ENCODE measurements at places on chromosomes 6 and 20. TPM values are rescaled to one million over a fixed set of nuclear protein-coding genes. Genes with fewer than 3 reads are reported as not detected.

DNA sequence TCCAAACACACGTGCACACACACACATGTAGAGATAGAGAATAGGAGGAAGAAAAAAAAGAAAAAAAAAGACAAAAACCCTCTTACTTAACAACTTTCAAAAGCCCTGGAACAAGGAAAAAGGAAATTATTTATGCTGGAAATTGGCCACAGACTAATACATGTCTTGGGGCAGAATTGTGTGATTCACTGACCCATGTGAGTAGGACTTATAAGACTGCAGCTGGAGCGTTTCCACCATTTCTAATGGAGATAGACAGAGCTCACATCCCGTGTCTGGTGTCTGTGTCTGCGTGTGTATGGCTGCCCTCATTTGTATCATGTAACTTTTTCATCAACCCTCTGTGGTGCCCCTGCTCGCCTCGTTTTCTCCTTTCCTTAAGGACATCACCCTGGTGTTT is 99.8 kb upstream of the PDE10A start:
- DNase-seq, result no peak

GRCh38 chr20:13684566-13685222 is 46.0 kb upstream of the TASP1 start:
- no peak for DNase-seq

DNA sequence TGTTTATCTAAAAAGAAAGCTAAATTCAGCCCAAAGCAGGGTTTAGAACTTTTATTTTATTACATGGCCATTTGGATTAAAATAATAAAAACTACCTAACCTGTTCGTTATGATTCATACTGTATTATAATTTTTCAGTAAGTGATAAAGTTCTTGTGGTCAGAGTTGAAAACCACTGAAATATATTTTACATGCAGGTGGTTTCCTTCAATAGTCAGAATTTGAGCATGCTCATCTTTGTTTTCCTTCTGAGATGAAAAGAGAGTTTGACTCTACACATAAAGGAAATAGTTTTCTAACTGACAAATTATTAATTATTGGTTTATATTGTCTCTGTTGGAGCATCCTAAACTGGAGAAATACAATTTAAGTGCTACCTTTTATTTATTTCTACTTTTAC is 114.0 kb upstream of the FKBP1C start:
- no peak for DNase-seq

DNA sequence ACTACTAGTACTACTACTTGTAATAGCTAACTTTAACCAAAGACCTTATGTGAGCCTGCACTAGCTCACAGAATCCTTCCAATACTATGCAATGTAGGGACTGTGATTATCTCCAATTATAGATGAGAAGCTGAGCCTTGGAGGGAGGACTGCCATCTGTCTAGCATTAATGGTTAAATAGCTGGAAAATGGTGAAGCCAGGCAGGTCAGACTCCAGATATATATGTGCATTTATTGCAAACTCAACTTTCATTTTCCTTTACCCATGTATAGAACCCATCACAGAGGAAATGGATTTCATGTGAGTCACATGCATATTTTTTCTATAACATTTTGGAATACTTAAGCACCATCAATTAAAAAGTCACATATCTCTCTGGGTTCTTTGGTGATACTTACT is 229.9 kb downstream of the BCAS1 start:
- no peak for DNase-seq

GRCh38 chr6:45835721-45836437 is 179.8 kb downstream of the CLIC5 start:
- DNase-seq, result no peak

DNA sequence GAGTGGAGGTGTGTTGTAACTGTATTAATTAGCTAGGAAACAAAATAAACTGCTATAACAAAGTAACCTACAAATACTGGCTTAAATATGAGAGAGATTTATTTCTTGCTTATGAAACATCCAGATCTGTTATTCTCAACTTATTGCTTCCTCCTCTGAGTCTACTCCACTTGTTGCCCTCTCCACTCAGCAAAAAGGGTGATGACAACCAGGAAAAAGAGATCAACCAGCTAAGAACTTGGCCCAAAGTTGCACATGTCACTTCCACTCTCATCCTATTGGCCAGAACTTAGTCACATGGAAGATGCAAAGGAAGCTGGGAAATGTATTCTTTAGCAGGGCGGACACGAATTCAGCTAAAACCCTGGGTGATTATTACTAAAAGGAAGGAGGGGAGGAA is 5.2 kb upstream of the TP53RK start:
- DNase-seq, result no peak

DNA sequence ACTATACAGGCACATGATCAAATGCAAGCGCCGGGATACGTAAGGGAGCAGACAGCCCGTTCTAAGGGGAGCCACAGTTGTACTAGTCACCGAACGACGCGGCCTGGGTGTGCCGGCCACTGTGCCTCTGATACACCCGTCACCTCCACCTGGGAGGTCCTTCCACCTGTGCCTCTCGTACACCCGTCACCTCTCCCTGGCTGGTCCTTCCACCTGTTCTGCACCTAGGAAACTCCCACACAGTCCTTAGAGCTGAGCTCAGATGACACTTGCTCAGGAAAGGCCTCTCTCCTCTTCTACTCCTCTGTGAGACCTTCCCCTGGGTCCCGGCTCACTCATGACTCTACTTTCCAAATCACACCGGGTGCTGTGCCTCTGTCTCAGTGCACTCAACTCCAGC is 245.0 kb downstream of the TTLL2 start:
- no peak for DNase-seq

- no peak for DNase-seq
Observed at GRCh38 chr6:31002471-31002870, 7.8 kb upstream of the MUC22 start.

DNA sequence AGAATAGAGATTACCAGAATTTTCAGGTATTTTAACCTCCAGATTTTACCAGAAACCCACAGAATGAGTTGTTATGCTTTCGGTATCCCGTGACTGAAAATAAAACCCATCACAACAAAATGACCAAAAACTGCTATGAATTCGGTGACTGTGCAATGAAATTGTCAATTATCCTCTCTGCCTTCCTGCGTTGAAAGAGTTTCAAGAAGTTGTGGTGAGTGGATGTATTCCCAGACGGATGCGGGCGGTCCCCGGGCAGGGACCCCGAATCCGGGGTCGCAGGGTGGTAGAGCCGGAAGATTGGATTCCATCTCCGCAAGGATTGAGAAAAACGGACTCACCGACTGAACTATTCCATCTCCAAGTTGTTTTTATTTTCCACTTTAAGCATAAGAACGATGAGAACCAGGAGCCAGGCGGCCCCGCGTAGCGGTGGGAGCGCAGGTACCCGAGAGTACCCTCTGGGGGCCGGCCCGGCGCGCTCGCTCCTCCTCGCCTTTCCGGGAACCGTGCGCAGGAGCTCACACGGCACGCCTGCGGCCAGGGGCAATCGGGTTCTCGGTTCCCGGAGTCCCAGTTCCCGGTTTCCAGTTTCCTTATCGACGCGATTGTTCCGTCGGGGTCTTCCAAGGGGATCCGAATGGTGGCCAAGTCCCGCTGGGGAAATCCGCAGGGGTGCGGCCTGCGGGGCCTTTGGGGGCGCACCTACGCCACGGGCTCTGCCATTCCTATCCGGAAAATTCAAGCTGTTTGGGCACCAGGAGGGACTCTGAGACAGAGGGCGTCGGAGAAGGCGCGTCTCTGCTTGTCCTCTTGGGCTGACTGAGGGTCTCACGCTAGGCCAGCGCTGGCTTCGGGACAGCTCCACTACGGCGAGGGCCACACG is 104.9 kb upstream of the PRDM1 start:
- DNase-seq, result peak; percentile 56

DNA sequence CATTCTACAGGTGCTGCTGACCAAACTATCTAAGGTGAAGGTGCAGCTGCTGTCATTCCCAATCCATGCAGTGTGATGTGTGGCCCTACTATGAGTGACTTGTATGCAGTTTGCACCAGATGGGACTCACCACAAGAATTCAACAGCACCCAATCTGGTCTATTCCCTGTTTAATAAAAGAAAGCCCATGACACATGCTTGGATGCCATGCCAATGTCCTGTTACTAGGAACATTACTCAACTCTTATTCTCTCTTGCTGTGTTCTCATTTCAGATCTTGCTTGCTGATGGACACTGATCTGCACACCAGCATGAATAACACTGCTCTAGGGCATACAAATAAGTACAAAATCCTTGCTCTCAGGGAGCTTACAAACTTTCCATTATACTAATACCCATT is 221.6 kb upstream of the CDYL start:
- DNase-seq, result no peak

SGK2 gene
- 3.9 TPM for total RNA-seq

DNAJC5 gene
- 32.8 TPM for total RNA-seq

PMEPA1 gene
- 22.6 TPM for total RNA-seq

MAN1A1 gene
- 45.4 TPM for total RNA-seq
